ENCODE measurements at places on chromosomes 13 and 19. TPM values are rescaled to one million over a fixed set of nuclear protein-coding genes. Genes with fewer than 3 reads are reported as not detected.

- H3K27me3 ChIP-seq: peaks cover 32% of the 10 kb centered on the region
- H3K4me3 ChIP-seq: peak overlapping the region; percentile 67
- DNase-seq: no peak
- peaks cover 26% of the 10 kb centered on the region for H3K36me3 ChIP-seq
- peak overlapping the region; percentile 98 for H3K27ac ChIP-seq
These were observed 2.7 kb downstream of the SIX5 start for GRCh38 chr19:45766296-45766868.

- DNase-seq: no peak
- no peak overlapping the region for H3K4me3 ChIP-seq
- H3K27me3 ChIP-seq: no peaks in the 10 kb centered on the region
- H3K27ac ChIP-seq: no peak overlapping the region
- H3K4me1 ChIP-seq: peaks cover 19% of the 10 kb centered on the region
These were observed 1.3 kb upstream of the TEX30 start for GRCh38 chr13:102774591-102775520.

GRCh38 chr19:9500796-9501195 is 2.4 kb upstream of the ZNF560 start:
- no peaks in the 10 kb centered on the region for H3K27me3 ChIP-seq
- H3K27ac ChIP-seq: no peak overlapping the region
- H3K36me3 ChIP-seq: no peaks in the 10 kb centered on the region
- H3K4me3 ChIP-seq: no peak overlapping the region
- H3K4me1 ChIP-seq: no peaks in the 10 kb centered on the region
- DNase-seq: no peak

MEDAG gene
- total RNA-seq: 12.1 TPM

WTIP gene
- total RNA-seq: 17.3 TPM

TBXA2R gene
- 0.94 TPM for total RNA-seq

RDH8 gene
- not detected for total RNA-seq
